Left lobe of liver (tissue), 2 donors: ENCODE measurements at places on chromosomes 1 and 21. TPM values are rescaled to one million over a fixed set of nuclear protein-coding genes. Genes with fewer than 3 reads are reported as not detected.

MRAP gene
- 3.4 TPM for total RNA-seq

- DNase-seq = no peak
These were observed 4.9 kb upstream of the ATXN7L2 start for GRCh38 chr1:109478806-109479205.

- peak; percentile 35 for DNase-seq
These were observed 39.8 kb upstream of the LRP8 start for GRCh38 chr1:53367503-53368313.

- DNase-seq = no peak
These were observed 60.8 kb downstream of the LRRN2 start for GRCh38 chr1:204624631-204625216.

DNA sequence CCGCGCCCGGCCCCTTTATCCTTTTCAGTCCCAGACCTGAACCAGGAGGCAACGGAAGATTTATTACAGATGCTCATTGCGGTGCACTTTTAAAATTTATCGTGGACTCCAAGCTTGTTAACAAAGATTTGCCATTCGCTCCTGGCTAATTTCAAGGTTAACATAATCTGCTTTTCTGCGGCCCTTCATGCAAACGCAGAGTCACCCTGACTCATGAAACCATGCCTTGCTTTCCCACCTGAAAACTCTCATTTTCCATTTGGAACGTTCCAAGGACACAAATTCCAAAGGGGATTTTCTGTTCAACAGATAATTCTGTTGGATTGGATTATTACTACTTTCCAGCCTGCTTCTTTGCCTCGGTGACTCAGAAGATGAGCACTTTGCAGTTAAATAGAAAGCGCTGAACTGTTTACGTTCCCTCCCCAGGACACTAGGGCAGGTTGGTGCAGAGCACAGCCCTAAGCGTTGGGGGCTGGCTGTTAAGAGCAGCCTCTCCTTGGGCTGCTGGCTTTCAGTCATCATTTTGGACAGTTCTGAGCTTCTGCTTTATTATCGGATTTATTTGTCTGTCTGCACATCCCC, 51.1 kb downstream of the CD247 start:
- no peak for DNase-seq

TRIM17 gene
- total RNA-seq = not detected

- peak; percentile 42 for DNase-seq
These were observed 16.7 kb downstream of the AMPD2 start for GRCh38 chr1:109636201-109636952.

DNA sequence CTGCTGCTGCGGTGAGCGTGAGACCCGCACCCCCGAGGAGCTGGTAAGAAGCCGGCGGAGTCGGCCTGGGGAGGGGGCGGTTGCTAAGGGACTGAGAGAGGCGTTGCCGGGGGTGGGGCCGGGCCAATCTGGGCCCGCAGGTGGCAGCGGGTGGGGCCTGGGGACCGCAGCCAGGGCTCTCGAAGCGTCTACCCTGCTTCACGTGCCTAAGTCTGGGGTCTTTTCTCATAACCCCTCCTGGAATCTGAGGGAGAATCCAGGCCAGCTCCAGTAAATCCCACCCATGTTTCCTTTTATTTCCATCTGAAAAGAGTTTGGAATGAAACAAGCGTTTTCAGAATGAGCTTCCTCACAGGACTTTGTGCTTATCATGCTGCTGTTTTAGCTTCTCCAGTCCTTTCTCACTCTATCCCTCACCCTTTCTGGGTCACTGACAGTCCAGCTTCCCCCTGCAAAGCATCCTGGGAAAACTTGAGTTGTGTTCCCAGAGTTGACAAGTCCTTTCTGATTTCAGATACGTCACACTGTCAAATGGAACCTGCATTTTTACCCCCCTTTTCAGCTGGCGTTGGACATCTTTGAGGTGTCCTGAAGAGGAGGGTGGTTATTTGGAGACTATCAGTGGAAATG, 431 bp downstream of the CLCN6 start:
- DNase-seq = no peak

SON gene
- total RNA-seq = 94.6 TPM

OPTC gene
- total RNA-seq = not detected

EPHB2 gene
- total RNA-seq = 0.38 TPM

DNA sequence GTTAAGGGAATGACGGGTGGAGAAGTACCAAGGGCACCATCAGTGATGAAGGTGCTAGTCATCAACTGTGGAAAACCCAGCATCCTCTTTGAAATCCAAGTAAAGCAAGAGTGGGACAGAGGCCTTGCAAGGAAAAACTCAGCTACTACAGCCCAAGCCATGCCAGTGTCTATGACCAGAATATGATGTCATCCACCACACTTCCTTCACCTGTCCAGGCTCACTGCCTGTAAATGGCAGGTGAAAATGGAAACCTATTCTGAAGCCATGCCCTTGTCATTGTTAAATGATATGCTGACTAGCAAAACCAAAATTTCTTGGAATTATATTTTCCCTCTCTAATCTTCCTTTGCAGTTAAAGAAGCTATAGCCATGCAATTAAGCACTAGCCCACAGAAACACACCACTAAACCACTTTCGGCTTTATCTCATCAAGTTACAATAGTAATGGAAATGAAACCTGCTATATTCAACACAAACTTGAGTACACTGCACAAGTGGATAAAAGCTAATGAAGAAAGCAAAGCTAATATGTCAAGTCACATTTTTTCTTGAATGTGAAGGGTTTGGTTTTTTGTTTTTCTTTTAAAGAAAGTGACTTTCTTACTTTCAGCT, 96.3 kb upstream of the RALGPS2 start:
- DNase-seq = no peak

GRCh38 chr21:25735646-25736597, 1.1 kb downstream of the GABPA start:
- DNase-seq = peak; percentile 85
